ENCODE measurements at places on chromosomes 2 and 18.

GRCh38 chr2:43402002-43402401, 175.6 kb upstream of the ZFP36L2 start:
- DNase-seq, result no peak

GRCh38 chr18:9722691-9723090, 14.6 kb downstream of the RAB31 start:
- DNase-seq, result no peak

DNA sequence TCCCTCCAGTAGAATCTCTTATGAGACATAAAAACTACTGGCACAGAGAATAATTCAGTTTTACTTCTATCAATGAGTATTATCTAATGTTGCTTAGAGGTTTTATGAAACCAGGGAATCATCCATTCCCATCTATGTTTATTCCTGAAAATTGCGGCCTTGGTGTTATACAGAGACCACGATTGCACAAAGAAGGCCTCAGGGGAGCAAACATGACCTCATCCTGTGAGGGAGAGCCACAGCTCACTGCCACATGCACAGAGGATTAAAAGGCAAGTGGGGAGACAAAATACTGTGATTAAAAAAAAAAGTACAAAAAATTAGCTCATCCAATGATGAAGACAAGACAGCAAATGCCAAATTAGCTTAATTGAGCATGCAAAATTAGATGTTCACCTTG, 111.8 kb upstream of the SLC35G4 start:
- no peak for DNase-seq

DNA sequence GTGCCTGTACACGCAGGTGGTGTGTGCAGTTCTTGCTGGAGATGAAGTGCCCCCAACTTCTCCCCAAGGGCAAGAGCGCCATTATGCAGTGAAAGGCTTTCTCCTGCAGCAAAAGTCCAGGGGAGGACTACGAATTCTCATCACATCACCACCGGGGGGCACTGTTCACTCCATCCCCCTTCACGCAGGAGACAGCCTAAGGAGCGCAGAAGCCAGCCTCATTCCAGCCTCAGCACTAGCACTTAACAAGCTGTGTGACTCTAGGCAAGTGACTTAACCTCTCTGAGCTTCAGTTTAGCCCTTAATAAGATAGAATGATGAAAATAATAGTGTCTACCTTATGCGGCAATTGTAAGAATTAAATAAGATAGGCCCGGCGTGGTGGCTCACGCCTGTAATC, 32.3 kb downstream of the DNMT3A start:
- no peak for DNase-seq

DNA sequence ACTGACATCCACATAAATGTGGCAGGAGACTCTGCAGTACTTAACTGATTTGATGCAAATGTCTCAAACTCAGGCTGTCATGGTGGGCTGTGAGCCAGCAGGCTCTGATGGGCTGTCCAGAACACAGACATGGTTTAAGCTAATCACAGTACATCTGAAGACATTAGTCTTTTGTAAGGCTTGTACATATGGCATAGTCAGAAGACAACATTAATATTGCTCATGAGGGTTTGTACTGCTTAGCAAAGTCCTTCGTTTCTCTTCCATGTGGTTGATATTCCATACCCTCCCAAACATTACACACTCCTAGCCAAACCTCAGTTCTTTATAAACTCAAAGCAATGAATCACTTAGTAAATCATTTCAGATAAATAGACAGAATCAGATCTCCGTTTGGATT, 330.6 kb downstream of the RND3 start:
- no peak for DNase-seq

- no peak for DNase-seq
Observed at GRCh38 chr2:174482854-174483253, 4.0 kb downstream of the GPR155 start.

DNA sequence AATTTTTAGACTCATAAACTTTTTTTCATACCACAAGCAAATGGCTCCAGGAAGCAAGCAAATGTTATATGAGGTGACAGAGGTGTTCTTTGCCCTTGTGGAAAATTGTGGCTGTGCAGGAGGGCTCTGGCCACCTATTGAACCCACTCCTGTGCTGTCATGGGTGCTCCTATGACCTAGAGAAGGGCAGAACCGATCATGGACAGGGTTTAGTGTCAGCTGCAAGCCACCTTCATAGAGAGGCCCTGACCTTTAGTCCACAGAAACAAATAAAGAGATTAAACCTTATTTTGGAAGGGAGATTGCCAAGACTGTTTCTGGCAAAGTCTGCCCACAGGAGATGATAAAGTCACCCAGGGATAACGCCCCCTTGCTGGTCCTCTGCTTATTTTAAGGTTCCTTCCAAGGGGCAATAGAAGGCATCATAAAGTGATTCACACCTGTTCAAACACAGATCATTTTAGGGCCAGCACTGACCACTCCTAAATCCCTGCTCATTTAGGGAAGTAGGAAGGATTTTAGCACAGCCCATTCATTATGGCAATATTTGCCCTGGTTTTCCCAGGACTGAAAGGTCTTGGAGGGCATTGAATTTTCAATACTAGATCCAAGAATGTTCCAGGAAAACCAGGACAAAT, 26.1 kb upstream of the STAT4 start:
- DNase-seq, result no peak

- no peak for DNase-seq
Observed at GRCh38 chr18:72762515-72763122, 105.2 kb downstream of the NETO1 start.

GRCh38 chr18:31505156-31505555, 7.2 kb downstream of the DSG2 start:
- no peak for DNase-seq

GRCh38 chr2:11583840-11584524, 50.1 kb downstream of the GREB1 start:
- DNase-seq, result no peak

DNA sequence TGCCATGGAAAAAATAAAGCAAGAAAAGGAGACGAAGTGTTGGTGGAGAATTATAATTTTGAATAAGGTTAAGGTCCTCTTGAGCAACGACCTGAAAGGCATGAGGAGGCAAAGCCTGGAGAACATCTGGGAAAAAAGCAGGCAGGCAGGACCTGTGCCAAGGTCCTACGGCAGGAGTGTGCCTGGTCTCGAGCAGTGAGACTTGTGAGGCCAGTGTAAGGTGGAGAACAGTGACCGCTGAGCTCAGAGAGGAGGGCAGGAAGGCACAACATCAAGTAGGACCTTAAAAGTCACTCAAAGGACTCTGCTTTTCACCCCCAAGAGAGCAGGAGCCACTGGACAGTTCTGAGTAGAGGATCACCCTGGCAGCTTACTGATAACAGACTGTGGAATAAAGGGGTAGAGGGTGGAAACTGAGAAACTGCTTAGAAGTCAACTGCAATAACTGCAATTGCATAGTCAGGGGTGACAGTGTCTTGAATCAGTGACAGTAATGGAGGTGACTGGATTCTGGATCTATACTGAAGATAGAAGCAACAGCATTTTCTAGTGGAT, 3.5 kb downstream of the NOL10 start:
- no peak for DNase-seq
